Right lung (tissue), 10 donors: ENCODE measurements at places on chromosomes 7 and 10.
A peak's percentile ranks its signal among the peaks of the same experiment; 100 is the strongest.

GRCh38 chr10:34911661-34912205 is 96.6 kb upstream of the PARD3 start:
- no peak for DNase-seq

DNA sequence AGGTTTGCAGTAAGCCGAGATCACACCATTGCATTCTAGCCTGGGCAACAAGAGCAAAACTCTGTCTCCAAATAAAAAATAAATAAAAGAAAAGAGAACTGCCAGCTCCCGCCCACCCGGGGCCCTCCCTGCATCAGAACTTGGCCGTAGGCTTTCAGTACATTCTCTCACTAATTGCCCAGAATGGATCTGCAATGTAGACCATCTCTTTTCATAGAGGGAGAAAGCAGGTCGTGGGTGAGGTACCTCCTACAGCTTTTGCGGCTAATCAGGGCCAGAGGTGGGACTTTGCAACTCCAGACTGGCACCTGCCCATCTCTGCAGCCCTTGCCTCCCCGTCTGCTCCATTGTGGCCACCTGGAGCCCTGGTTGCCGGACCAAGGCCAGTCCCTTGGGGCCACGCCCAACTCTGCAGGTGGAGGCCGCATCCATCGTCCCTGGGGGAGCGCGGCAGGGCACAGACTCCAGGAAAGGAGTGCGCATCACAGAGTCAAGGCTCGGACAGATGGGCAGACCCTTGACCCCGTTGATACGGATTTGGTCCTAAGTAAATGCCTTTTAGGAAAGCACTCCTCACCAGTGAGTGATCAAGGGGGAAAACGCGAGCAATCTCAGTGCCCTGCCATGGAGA is 179.1 kb upstream of the SH2B2 start:
- DNase-seq = no peak

GRCh38 chr10:45589868-45590267 is 82.7 kb downstream of the ZFAND4 start:
- DNase-seq = no peak

DNA sequence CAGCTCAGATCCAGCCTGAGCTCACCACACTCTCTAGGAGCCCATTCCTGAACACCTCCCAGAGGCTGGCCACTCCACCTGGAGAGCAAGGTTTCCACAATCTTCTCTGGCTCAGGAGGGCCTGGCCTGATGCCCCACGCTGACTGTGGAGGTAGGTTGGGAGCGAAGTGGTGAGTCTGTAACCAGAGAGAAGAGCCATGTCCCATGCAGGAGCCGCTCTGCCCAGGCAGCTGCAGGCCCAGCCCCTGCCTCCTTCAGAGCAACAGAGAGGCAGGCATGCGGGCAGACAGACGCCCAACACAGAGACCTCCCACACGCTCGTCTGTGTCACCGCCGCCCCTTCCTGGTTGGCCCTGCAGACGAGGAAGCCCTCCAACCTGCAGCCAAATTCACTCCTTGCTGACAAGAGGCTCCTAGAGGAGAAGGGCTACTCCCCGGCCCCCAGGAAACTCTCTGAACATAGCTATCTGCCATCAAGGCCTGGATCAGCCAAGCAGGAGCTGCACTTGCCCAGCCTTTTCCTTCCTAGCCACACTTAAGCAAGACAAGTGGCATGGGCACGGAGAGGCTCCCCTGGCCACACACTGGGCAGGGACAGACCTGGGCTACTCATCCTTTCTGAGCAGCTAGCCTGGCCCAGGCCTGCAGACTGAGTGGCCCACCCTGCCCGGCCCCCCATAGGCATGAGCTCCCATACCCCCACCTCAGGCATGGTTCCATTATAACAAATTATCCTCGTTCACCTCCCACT is 101.9 kb downstream of the GRID1 start:
- no peak for DNase-seq

GRCh38 chr10:121313119-121313875 is 284.9 kb downstream of the FGFR2 start:
- peak; percentile 32 for DNase-seq

DNA sequence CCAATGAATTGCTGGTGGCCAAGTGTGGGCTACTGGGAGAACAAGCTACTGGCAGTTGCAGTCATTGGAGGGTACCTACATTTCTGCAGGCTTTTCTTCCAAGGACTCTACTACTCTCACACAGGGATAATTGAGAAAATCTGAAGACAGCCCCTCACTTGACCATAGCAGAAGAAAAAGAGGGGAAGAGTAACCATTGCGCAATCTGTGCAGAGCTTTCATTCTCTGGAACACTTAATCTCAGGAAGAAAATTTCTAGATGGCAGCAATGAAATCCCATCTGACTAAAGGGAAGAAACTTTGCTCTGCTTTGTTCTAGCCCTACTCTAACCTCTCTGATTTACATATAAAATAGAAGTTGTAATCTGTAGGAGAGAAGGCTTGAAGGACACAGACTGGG is 1239.6 kb upstream of the SORCS1 start:
- DNase-seq = no peak

GRCh38 chr7:130950054-130950453 is 216.0 kb upstream of the KLF14 start:
- DNase-seq = no peak

- DNase-seq = no peak
Observed at GRCh38 chr10:79241990-79242619, 105.2 kb upstream of the PPIF start.

DNA sequence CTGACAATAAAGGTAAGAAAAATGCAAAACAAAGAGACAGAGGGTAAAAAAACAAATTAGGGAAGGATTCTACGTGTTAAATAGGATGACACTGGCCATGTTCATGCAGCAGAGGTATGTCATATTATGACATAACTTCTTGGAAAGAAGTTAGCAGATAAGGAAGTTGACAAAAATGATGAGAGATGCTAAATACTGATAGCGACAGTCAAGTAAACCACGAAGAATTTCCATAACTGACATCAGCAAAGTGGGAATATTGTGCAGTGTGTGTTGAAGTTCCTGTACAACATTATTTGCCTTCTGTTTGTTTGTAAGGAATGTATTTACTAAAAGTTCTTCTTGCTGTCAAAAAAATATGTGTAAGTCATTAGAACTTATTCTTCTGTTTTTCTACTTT is 29.5 kb downstream of the MDH2 start:
- DNase-seq = no peak

DNA sequence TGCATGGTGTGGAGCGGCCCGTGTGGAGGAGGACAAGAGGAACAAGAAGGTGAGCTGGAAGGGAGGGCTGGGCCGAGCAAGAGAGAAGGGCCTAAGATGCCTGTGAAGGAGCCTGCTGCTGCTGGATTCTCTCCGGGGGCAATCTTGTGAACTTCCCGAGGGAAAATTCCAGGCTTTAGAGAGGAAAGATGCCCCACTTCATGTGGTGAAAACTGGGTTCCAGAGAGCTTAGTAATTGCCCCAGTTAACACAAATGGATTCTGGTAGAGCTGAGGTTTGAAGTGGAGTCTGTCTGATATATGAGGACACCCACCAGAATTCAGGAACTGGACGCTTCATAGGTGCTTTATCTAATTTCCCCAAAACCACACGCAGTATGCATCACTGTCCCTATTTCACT is 114.1 kb upstream of the ZMIZ1 start:
- DNase-seq = no peak

GRCh38 chr7:48183965-48184364 is 12.7 kb downstream of the ABCA13 start:
- no peak for DNase-seq

DNA sequence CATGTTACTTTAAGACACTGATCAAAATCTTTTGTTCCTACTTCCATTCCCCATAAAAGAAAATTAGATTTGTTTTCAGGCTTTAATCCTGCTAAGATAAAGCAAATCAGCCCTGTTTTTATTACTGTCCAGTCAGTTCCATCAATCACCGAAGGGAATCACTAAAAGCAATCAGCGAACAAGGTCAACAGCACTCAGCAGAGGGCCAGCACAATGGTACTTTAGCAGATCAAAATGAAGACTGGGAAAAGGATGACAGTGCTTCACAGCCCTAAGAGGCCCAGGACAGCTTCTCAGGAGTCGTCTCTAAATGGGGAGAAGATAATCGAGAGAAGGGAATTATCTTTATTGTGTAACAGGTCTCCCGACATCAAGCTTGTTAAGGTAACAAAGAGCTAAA is 32.7 kb downstream of the SEM1 start:
- no peak for DNase-seq

GRCh38 chr10:61338146-61338545 is 115.0 kb downstream of the TMEM26 start:
- no peak for DNase-seq

GRCh38 chr7:84829719-84830118 is 357.1 kb downstream of the SEMA3D start:
- no peak for DNase-seq

GRCh38 chr10:96743988-96744585 is 23.8 kb upstream of the PIK3AP1 start:
- DNase-seq = no peak

GRCh38 chr10:46216003-46216634 is 70.7 kb upstream of the ANTXRL start:
- no peak for DNase-seq

- no peak for DNase-seq
Observed at GRCh38 chr7:18895456-18895855, 222.0 kb downstream of the TWIST1 start.

GRCh38 chr10:110499796-110500514 is 2.2 kb downstream of the DUSP5 start:
- no peak for DNase-seq

DNA sequence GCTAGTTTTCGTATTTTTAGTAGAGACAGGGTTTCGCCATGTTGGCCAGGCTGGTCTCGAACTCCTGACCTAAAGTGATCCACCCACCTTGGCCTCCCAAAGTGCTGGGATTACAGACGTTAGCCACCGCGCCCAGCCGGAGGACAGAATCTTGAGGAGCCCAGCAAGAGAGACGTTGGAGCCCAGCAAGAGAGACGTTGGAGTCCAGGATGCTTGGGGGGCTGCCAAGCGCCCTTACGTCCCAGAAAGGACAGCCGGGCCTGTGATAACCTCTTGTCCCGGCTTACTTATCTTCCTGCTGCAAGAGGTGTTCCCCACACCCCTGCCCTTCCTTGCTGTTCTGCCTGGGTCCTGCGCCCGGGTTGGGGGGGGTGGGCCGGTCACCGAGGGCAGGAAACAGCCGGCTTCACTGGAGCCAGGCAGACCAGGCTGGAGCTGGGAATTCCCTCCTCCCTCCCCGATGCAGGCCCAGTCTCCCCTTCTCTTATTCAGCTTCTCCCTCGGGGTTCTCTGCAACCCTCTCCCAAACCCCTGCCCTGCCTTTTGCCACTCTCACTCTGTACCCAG is 1.9 kb upstream of the EPHB4 start:
- peak; percentile 44 for DNase-seq

GRCh38 chr7:41219276-41219675 is 483.6 kb downstream of the INHBA start:
- DNase-seq = no peak

DNA sequence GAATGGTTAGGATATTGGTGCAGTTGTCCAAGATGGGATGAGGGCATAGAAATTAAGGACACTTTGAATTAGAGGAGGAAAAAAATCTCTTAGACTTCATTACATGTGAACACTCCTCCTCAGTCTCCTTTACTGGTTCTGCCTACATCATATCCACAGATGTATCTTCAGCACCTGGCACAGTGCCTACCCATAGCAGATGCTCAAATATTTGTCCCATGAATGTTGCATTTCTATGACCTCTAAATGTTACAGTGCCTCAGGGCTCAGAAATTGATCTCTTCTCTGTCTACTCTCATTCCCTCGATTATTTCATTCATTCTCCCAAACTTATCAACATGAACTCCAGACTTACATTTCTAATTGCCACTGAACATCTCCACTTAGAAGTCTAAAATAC is 17.1 kb downstream of the CNNM1 start:
- no peak for DNase-seq

DNA sequence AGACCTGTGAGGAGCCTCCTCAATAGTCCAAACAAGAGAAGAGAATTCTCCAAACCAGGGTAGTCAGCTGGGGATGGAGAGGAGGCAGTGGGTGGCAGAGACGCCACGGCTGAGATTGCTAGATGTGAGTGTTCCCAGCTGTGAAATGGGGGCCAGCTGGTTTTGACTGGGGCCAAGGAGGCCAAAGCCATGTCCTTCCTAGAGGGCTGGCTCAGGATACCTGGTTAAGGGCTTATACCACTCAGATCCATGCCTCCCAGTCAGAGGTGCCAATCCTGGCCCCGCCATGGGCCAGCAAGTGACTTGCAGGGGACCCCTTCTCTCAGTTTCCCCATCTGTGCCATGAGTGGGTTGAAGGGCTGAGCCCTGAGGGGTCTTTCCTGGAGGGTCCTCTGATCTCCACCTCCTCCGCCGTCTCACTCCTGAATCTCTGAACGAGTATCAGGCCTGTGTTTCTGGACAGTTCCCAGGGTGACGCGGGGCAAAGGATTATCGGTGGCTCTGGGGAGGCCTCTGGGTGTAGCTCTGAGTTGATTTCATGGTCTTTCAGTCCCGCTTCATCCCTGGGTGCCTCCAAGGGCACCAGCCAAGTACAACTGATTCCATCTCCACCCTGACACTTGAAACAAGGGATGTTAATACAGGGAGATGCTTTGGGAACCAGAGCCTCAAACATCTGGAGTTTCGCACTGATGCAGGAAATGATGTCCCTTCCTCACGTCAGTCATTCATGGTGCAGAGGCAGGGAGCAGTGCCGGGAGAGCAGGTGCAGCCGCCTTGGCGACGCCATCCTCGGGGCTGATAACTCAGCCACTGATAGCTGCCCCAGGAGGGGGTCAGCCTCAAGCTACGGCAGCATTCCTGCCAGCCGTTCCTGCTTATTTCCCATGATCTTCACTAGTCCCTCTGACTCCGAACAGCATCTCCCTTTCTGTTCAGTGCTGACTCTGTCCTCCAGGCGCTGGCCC is 126.7 kb downstream of the RGS10 start:
- no peak for DNase-seq

GRCh38 chr7:45229156-45229920 is 71.7 kb downstream of the RAMP3 start:
- no peak for DNase-seq

DNA sequence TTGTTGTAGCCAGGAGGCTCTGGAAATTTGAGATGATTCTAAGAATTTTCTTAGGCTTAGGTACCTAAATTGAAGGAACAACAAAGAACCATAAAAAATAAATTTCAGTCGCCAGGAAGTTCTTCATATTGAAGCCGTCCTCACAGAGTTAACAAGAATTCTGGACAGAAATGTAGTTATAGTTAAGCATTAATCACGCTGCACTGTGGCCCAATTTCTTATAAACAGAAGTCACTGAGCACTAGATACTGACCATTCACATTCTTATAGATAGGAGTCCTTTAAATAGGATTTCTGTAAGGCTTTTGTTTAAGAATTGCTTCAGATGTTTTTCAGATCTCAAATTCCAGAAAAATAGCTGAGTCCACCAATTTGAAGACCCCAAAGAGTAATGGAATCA is 256.2 kb upstream of the PITRM1 start:
- no peak for DNase-seq

- DNase-seq = no peak
Observed at GRCh38 chr10:94199565-94199964, 163.2 kb downstream of the NOC3L start.

DNA sequence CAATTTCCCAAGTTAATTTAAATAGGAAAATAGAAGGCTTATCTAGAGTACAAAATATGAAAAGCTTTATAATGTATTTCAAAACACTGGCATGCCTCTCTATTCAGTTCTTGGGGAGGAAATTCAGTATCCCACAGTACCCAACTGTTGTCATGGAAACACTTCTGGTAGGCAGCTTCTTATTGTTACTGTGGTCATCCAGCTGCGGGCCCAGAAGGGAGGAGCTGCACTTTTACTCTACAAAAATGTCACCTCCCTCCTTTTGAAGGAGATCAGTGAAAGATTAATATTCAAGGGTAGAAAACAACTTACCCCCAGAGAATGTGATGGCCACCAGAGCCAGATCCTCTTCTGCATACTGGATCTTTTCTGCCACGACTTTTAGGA is 202.8 kb downstream of the RAPGEF5 start:
- DNase-seq = no peak
